Aorta (tissue), 5 donors: ENCODE measurements at places on chromosomes 4 and X. TPM values are rescaled to one million over a fixed set of nuclear protein-coding genes. Genes with fewer than 3 reads are reported as not detected.

The TEX13C gene
- polyA plus RNA-seq, result not detected

The SH3RF1 gene
- polyA plus RNA-seq, result 7.6 TPM

The GPRIN3 gene
- 0.08 TPM for polyA plus RNA-seq

The ANKRD50 gene
- 10.0 TPM for polyA plus RNA-seq

The RXFP1 gene
- polyA plus RNA-seq, result 2.6 TPM

The SPATA18 gene
- 7.3 TPM for polyA plus RNA-seq
